ENCODE measurements at places on chromosomes 3 and 15.

DNA sequence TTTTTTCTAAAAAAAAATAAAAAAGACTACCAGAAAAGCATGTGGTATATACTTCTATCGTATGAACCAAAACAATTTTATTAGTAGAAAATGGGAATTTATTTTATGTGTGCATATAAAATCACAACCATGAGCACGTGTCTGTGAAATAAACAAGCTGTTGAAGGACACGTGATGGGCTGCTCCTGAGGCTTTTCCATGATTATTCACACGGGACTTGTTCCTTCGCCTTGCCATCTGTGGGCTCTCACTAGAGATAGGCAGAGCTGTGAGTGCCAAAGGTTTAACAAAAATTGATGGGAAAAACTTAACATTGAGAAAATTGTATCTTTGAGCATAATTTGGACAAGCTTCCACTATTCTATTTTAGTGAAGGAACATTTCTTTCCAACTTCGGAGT lies 12.4 kb upstream of the ETV5 start:
- DNase-seq, result no peak

DNA sequence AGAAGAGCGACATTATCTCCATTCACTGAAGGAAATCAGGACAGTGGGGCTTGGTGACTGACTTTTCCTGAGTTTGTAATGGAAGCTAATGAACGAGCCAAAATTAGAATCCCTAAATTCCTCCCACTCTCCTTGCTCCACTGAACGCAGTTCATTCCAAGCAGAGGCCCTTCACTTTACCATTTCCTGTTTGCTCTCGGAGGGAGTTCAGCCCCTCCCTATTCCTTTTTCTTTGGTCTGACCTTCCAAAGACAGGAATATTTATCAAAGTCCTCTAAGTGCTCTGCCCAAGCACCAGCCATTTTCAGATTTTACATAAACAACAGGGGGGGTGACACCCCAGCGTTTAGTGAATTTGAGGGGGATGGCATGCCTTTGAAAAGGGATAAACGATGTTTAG lies 24.0 kb upstream of the PTPRG start:
- no peak for DNase-seq

GRCh38 chr15:67548862-67549651 lies 6.6 kb downstream of the MAP2K5 start:
- DNase-seq, result peak; percentile 58

DNA sequence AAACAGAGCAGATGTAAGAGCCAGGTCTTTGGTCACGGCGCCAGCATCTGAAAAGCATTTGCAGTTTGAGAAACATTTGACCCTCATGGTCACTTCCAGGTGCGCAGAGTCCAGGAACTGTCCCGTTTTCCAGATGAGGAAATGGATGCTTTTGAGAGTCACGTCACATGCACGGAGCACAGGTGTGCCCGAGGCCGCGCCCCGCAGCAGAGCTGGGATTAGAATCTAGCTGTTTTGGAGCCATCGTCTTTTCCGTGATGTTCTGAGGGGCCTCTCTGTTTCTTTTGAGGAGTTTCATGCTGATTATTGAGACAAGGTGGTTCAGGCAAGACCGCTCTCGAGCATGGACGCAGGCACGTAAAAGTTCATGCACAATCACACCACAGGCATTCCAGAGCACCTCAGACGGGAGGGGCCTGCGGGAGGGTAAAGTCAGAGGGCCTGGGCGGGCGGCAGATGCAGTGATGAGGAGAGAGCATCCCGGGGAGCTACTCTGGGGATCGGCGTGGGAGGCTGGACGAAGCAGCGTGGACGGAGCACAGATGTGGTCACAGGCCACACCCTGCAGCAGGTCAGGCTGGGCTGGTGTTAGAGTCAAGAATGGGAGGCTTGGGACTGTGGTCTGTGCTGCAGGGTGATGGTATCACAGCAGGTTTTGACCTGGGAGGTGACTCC lies 139.2 kb upstream of the MEF2A start:
- no peak for DNase-seq

- DNase-seq, result no peak
Measured at GRCh38 chr3:124530916-124531315, 199.3 kb upstream of the UMPS start.

GRCh38 chr3:8599146-8599545 lies 45.5 kb downstream of the SSUH2 start:
- no peak for DNase-seq

DNA sequence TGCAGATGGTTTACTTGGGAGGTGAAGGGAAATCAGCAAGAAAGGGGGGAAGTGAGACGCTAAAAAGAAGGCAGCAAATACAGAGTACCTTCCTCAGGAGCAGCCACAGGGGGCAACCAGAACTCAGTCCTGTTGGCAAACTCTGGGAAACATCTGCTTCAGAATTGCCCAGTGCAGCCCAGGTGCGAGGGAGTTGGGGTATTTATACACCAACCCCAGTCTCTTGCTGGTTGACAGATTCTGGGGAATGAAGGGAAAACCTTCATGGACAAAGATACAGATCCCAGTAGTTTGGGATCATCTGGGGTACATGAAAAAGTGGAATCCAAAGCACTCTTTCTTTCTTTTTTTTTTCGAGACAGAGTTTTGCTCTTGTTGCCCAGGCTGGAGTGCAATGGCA lies 25.3 kb upstream of the PGPEP1L start:
- no peak for DNase-seq

DNA sequence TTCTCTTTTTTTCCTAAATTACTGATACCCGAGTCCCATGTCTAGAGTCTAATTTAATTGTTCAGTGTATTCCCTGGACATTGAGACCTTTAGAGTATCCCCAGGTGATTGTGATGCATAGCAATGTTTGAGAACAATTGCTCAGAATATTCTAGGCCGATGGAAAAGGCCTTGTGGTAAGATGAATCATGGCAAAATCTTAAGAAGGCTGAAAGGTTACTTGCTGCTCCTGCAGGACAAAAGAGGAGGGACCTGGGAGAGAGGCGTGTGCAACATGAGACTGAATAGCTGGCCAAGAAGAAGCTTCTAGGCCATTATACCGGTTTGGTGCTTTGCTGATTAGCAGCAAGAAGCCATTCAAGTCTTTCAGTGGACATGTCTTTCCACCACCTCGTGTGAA lies 256.6 kb downstream of the ROBO2 start:
- DNase-seq, result peak; percentile 55

DNA sequence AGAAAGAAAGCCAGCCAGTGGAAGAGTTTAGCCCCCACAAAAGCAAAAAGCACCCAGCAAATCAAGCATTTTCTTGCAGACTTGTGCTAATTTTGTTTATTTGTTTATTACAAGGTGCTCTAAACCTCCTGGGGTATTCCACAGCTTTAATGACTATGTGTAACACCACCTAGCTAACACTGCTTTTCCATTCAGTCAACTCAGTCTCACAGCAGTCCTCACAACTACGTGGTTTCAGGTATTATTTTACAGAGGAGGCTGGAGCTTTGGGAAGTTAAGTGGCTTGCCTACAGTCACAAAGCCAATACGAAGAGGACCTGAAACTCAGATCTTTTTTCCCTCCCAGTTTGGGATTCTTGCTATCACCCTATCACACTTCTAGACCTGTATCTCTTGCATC lies 14.8 kb downstream of the SOX14 start:
- DNase-seq, result no peak

- no peak for DNase-seq
Measured at GRCh38 chr15:35886765-35887164, 340.8 kb upstream of the DPH6 start.

GRCh38 chr15:82951472-82952157 lies 905 bp downstream of the HOMER2 start:
- DNase-seq, result no peak

GRCh38 chr3:43997316-43997715 lies 244.4 kb upstream of the TOPAZ1 start:
- DNase-seq, result no peak

- no peak for DNase-seq
Measured at GRCh38 chr3:185857208-185857607, 32.4 kb upstream of the IGF2BP2 start.

GRCh38 chr3:128523591-128523990 lies 30.6 kb upstream of the GATA2 start:
- no peak for DNase-seq

DNA sequence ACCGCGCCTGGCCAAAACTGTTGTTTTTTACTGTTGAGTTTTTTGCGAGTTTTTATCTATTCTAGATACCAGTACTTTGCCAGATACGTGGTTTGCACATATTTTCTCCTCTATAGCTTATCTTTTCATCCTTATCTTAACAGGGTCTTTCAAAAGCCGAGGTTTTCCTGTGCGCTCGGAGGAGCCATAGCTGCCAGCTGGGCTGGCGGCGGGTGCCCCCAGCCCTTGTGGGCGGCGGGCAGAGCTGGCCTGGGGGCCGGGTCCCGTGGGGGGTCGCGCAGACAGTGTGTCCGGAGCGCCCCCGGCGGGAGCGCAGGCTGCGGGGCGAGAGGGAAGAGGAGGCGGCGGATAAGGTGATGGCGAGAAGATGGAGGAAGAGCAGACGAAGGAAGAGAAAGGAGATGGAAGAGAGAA lies 11.1 kb upstream of the EIF4A2 start:
- DNase-seq, result no peak

GRCh38 chr3:132161608-132162007 lies 126.8 kb upstream of the CPNE4 start:
- DNase-seq, result no peak

- no peak for DNase-seq
Measured at GRCh38 chr15:62606376-62607113, 436.0 kb upstream of the TPM1 start.

DNA sequence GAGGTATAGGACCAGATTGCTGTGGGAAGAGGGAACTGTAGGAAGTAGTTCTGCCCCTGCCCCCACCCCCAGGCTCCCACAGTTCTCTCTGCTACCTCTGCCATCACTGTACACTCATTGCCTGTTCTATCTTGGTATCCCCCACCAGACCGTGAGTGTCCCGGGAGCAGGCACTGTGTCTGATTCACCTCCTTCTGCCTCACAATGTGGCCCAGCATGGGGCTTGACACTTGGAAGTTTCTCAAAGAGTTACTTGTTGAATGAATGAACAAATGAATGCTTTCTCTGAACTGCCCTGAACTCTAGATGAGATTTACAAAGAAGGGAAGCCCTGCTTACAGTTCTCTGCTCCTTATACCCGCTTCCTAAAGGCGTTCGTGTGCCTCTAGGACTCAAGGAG lies 27.1 kb upstream of the PIK3CB start:
- DNase-seq, result peak; percentile 61

DNA sequence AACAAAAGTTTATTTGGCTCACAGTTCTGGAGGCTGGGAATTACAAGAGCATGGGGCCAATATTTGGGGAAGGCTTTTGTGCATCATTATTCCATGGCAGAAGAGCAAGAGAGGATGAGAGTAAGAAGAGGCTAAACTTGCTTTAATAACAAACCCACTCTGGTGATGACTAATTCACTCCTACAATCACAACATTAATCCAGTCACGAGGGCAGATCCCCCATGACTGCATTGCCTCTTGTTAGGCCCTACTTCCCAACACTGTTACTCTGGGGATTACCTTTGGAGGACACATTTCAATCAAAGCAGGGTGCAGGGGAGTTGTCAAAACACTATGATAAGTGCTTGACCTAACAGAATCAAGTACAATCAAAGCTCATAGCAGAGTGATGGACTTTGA lies 181.7 kb downstream of the BBX start:
- no peak for DNase-seq

GRCh38 chr15:80902298-80902801 lies 87.3 kb downstream of the MESD start:
- DNase-seq, result no peak

DNA sequence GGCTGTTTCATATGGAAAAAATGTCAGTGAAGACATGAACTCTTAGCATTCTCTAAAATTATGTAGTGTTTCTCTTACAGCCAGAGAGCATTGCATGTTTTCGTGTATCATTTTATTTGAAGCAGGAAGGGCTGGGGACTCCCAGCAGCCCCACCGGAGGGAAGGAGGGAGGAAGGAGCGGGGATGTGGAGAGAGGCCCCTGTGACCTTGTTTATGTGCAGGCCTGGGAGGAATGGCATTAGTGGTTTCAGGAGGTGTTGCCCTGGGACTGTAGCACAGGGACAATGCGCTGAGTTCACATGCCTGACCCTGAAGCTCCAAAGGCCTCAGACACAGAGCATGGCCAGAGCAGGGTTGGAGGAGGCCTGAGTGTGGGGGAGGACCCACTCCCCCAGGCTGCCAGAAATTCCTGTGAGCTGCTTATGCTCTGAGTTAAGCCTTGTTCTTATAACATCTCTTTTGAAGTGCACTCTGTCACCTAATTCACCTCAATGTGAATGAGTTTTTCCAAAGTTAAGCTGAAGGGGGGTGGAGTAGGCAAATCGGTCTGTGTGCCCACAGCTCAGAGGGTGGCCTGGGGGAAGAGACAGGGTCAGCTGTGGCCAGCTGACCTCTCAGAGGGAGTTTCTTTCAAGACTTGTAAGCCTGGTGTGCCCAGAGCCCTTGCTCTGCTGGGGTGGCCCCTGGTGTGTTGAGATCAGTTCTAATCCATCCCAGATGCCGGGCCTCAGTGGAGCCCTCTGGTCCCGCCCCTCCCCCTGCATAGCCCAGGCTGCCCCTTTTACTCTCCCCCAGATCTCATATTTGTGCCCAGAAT lies 3.9 kb upstream of the RNU6-1 start:
- peak; percentile 99 for DNase-seq
